ENCODE measurements at places on chromosomes 1 and 21.

DNA sequence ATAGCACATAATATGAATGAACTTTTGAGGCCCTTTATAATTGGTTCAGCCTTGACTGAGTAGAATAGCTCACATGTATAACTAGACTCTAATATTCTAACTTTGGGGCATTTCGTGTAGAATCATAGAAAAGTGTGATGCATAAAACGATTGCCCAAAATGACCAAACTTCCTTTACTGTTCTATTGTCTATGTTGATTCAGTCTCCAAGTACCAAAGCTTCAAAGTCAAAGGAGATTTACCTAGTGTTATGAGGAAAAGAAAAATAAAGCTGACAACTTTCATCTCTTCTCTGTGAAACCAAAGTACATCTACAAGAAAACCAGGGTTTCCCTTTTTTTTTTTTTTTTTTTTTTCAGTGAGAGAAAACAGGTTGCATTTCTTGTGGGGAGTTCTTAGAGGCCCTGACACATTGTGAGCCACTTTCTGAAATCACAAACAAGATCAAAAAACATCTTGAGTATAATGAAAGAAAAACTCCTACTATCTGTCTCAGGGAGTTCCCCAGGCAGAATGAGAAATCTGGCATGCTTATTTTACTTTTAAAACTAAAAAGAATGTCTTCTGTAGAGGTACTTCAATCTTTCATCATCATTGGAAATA is 183.4 kb downstream of the TNFSF18 start:
- DNase-seq: peak; percentile 21

DNA sequence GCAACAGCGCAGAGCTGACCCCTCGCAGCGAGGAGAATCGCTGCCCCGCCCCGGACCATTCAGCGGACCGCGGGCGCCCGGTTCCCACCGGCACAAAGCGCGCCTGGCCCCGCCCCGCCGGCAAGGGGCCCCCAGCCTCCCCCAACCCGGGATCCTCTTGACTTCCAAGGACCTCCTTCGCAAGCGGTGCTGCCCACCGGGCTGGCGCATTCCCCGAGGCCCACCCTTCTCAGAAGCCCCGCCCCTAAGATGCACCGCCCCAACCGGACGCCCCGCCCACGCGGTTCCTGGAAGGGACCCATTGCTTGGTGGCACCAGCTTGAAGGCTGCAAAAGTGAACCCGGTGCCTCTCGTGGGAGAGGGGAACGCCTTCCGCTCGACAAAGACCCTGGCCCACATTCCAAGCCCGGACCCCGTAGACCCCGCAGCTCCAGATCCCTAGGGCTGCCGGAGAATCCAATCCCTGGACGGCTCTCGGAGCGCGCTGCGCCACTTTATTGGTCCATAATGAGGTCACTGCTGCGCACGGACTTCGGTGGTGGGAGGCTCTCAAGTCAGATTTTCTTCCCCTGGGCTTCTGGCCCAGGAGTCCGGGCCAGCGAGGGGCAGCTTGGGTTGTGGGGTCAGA is 2.0 kb downstream of the HES3 start:
- DNase-seq: peak; percentile 75

DNA sequence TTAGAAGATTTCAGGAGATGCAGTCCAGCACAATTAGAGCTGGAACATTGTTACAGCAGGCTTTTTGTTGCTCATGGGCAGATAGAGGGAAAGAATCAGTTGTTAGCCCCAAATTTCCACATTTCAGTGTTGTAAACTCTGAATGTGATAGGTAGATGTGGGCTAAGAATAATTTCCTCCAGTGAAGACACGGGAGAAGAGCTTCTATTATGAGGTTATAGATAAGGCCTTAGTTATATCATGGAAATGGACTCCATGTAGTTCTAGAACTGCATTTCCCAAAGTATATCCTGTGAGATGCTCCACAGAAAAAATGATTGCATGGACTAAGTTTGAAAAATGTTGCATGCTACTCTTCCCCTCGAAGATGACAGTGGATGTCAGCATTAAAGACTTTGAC is 64.9 kb downstream of the PRKAA2 start:
- no peak for DNase-seq

- peak; percentile 77 for DNase-seq
Measured at GRCh38 chr1:30191154-30191702, 532.2 kb downstream of the MATN1 start.

DNA sequence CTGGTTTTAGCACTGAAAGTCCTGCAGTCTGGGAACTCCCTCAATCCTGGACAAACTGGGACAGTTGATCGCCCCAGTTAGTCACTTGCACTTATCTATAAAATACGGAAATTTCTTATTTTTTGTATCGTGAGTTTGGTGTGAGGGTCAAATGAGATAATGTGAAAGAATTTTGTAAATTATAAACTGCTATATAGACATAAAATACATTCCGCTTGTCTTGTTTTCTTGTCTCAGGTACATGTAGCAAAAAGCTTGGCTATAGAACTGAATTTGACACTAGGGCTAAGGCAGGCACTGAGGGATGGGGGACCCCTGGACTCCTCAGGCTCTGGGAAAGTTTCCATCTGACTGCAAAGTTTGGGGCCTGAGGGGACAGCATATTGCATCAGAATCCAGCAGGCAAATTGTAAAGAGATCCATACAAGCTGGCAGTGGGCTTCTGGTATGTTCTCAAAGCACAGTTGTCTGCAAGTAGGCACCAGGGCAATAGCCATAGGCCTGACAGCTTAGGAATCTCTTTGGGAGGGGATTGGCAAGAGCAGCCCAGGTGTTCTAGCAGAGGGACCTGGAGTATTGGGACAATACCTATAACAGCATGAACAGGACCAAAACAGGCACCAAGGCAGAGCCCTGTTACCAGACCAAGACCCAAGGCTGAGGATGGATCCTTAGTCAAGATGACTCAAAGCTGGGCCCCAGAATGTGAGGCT is 44.3 kb downstream of the S1PR1 start:
- DNase-seq: no peak

GRCh38 chr21:41432562-41433460 is 6.8 kb downstream of the MX1 start:
- DNase-seq: no peak

DNA sequence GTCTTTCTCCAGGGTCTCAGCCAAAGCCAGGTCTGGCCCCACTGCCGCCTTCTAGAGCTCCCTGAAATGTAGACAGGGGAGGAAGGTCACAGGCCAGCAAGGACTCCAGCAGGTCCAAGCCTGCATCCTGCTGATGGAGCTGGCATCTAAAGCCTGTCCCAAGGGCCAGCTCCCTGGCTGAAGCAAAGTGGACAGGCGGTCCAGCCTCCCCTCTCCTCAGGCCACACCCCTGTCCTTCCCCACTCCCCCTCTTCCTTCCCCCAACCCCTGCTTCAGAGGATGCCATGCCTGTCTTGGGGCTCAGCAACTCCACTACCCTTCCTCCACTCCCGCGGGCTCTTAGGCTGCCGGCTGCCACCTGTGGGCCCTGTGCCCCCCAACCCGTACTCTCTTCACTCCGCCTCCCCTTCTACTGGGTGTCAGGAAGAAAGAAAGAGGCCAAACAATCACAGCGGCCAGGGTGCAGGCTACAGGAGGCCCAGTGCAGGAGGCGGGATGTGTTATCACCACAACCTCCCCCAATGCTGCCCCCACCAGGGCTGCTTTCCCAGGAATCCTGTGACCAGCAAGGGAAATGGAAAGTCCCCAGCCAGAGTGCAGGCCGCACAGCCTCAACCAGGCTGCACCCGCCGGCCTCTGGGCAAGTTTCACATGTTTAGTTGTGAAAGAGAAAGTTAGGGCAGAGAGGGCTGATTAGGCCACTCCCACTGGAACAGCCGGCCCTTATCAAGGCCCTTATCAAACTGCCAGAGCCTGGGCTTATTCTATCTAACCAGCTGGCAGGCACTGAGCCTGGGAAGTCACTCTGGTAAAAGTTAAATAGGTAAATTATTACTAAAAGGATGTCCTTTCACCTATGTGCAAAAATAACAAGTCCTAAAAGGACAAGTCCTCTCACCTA is 34.1 kb downstream of the ACOT7 start:
- peak; percentile 79 for DNase-seq

DNA sequence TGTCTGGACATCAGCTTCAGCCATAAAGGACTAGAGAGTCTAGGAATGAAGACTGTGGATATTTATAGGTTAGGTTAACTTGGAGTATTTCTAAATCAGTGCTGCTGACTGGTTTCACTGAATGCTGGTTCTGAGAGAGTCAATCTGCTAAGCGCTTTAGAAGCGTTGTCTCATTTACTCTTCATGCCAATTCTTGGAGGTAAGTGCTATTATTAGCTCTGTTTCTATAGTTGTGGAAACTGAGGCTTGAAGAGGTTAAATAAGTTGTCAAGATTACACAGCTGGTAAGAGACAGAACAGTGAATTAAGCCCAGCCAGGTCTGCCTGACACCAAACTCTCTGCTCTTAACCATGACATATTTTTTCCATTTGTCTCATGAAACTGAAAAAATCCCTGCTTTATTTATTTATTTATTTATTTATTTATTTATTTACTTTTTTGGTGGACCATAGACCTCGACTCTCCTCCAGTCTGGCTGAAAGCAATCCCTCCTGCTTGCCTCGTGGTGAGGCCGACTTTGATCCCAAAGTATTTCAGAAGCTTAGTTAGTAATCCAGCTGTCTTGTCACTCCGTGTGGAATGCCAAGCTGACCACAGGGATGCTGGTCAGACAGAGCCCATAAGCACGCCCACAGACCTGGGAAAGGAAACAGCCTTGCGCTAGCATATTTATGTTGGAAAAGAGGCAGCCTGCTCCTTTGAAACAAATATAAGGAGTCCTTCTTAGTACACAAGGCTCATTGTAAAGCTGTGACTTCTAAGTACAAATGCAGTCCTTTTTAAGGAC is 16.9 kb downstream of the NTMT2 start:
- DNase-seq: no peak

- no peak for DNase-seq
Measured at GRCh38 chr1:74271503-74271902, 36.3 kb downstream of the TNNI3K start.

GRCh38 chr1:167107456-167107855 is 13.6 kb downstream of the STYXL2 start:
- DNase-seq: no peak

All from activated CD4-positive, alpha-beta T cell treated with anti-CD3 and anti-CD28 coated beads, Interleukin-10, Interleukin-2, amounts not matched to agents 100 ng/mL and 50 ng/mL, durations not matched to agents 16 hours and 8 hours (primary cell).